ENCODE measurements at places on chromosomes 16 and 17. TPM values are rescaled to one million over a fixed set of nuclear protein-coding genes. Genes with fewer than 3 reads are reported as not detected.

Gene RPS6KB1
- polyA plus RNA-seq, result 20.0 TPM

Gene LRRC45
- polyA plus RNA-seq, result 1.3 TPM

Gene TBX6
- 0.38 TPM for polyA plus RNA-seq

Gene COPZ2
- polyA plus RNA-seq, result 0.81 TPM

Gene MATCAP1
- polyA plus RNA-seq, result 0.40 TPM

Gene TPSG1
- polyA plus RNA-seq, result not detected

Gene MFSD6L
- not detected for polyA plus RNA-seq

DNA sequence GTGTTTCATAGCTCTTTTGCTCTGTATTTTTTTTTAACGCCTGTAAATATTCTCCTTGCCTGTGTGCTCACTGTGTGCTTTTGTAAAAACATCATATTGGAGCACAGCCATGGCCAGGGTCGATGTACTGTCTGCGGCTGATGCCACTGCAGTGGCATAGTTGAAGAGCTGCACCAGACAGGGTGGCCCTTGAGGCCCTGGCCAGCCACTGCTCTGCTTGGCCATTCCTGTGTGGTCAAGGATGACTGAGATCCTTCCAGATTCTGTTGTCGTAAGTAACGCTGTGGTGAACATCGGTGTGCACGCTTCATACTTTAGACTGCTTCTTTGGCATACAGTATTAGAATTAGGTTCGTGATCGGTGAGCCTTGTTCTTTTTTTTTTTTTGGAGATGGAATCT, 14.6 kb downstream of the CRAMP1 start:
- H3K27me3 ChIP-seq, result no peaks in the 10 kb centered on the region
- no peak overlapping the region for H3K27ac ChIP-seq
- peaks cover 17% of the 10 kb centered on the region for H3K4me1 ChIP-seq
- no peak overlapping the region for H3K4me3 ChIP-seq
- H3K36me3 ChIP-seq, result peaks cover 7% of the 10 kb centered on the region

GRCh38 chr16:4679156-4679849, 14.1 kb upstream of the NUDT16L1 start:
- H3K27ac ChIP-seq, result peak overlapping the region; percentile 20
- no peak overlapping the region for H3K4me3 ChIP-seq

- H3K4me1 ChIP-seq, result peaks cover 5% of the 10 kb centered on the region
- no peak for DNase-seq
- no peaks in the 10 kb centered on the region for H3K36me3 ChIP-seq
- H3K27ac ChIP-seq, result no peak overlapping the region
- peaks cover 5% of the 10 kb centered on the region for H3K27me3 ChIP-seq
- no peak overlapping the region for H3K4me3 ChIP-seq
Observed at GRCh38 chr16:49409121-49409520, 35.5 kb downstream of the C16orf78 start.

DNA sequence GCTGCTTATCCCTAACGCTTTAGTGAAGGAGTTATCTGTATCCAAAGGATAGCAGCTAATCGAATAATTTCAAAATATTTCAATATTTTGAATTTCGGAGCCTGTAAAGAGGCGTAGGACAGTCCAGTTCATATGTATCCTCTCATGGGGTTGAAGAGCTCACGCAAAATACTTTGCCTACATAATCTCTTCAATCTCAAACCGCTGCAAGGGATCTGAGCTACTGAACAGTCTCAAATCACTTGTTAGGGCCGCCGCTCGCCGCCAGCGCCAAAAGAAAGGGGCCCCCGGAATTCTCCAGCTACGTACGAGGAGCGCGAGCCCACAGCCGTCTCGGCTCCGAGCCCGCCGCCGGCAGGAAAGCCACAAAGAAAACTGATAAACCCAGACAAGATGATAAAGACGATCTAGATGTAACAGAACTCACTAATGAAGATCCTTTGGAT, 601 bp upstream of the RFWD3 start:
- peaks cover 16% of the 10 kb centered on the region for H3K36me3 ChIP-seq
- H3K27ac ChIP-seq, result peak overlapping the region; percentile 98
- H3K27me3 ChIP-seq, result no peaks in the 10 kb centered on the region
- H3K4me1 ChIP-seq, result peaks cover 28% of the 10 kb centered on the region
- peak; percentile 12 for DNase-seq

DNA sequence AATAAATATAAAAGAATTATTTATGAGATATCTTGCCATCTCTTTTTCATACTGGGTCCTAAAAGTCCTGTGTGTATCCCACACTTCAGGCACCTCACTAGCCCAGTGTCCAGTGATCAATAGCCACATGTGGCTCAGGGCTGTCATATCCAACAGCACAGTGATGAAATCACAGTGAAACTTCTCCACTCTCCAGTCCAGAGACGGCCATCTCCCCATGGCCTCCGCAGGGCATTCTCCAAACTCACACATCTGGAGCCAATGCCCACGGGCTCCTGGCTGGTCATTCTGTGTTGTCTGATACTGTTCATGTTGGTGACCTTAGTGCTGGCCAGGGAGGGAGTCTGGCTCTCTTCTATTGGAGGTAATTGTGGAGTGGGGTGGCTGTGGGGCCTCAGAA, 125.2 kb upstream of the SDK2 start:
- no peak overlapping the region for H3K27ac ChIP-seq
- no peaks in the 10 kb centered on the region for H3K36me3 ChIP-seq
- no peak overlapping the region for H3K4me3 ChIP-seq
- no peaks in the 10 kb centered on the region for H3K4me1 ChIP-seq
- no peak for DNase-seq

- H3K27ac ChIP-seq, result no peak overlapping the region
- H3K36me3 ChIP-seq, result peaks cover 4% of the 10 kb centered on the region
- DNase-seq, result no peak
Observed at GRCh38 chr17:76783146-76783545, 45.2 kb downstream of the MFSD11 start.

DNA sequence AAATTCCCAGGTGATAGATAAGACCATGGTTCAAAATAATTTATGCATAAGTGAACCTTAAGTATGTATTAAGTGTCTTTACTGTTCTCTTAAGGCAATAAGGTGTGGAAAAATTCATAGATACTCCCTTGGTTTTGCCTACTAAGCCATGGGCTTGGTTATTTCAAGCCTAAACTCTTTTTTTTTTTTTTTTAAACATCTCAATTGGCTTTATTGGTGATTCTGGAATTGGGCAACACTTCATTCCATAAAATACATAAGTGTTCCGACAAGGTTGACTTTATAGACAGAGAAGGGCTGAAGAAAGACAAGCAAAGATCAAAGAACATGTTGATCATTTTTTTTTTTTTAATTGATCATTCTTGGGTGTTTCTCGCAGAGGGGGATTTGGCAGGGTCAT, 73.5 kb downstream of the ESRP2 start:
- no peak for DNase-seq
- H3K4me1 ChIP-seq, result peaks cover 4% of the 10 kb centered on the region
- peaks cover 14% of the 10 kb centered on the region for H3K36me3 ChIP-seq
- H3K4me3 ChIP-seq, result no peak overlapping the region
- peak overlapping the region; percentile 11 for H3K27ac ChIP-seq

GRCh38 chr16:21192991-21193390, 18.4 kb downstream of the ZP2 start:
- no peak overlapping the region for H3K4me3 ChIP-seq
- H3K27me3 ChIP-seq, result peaks cover 8% of the 10 kb centered on the region
- no peak overlapping the region for H3K27ac ChIP-seq
- H3K36me3 ChIP-seq, result no peaks in the 10 kb centered on the region
- DNase-seq, result no peak
- H3K4me1 ChIP-seq, result peaks cover 16% of the 10 kb centered on the region

GRCh38 chr17:45334701-45335677, 18.2 kb upstream of the MAP3K14 start:
- peak overlapping the region; percentile 6 for H3K27ac ChIP-seq
- peak overlapping the region; percentile 17 for H3K4me3 ChIP-seq
- no peaks in the 10 kb centered on the region for H3K36me3 ChIP-seq
- no peaks in the 10 kb centered on the region for H3K27me3 ChIP-seq

DNA sequence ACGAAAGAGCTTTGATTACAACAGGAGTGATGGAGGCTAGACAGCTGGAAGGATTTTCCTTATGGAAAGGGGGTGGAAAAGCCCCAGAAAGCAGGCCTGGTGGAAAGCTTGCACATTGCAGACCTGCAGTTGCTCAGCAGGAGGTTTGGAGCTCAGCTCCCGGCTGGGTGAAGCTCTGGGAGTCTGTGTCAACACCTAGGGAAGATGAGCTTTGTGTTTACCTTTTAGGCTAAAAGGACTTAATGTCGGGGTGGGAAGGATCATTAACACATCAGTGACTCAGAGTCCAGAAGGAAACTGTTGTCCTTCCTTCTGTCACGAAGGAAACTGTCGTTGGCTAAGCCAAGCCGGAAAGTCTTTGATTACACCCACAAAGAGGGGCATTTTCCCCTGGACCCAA, 48.2 kb downstream of the RAP1GAP2 start:
- no peaks in the 10 kb centered on the region for H3K36me3 ChIP-seq
- no peak for DNase-seq
- no peak overlapping the region for H3K27ac ChIP-seq
- H3K4me1 ChIP-seq, result peaks cover 22% of the 10 kb centered on the region
- H3K27me3 ChIP-seq, result peaks cover 22% of the 10 kb centered on the region

GRCh38 chr16:88703486-88704309, 2.5 kb downstream of the RNF166 start:
- H3K4me3 ChIP-seq, result peak overlapping the region; percentile 96
- no peaks in the 10 kb centered on the region for H3K27me3 ChIP-seq
- peaks cover 69% of the 10 kb centered on the region for H3K4me1 ChIP-seq

DNA sequence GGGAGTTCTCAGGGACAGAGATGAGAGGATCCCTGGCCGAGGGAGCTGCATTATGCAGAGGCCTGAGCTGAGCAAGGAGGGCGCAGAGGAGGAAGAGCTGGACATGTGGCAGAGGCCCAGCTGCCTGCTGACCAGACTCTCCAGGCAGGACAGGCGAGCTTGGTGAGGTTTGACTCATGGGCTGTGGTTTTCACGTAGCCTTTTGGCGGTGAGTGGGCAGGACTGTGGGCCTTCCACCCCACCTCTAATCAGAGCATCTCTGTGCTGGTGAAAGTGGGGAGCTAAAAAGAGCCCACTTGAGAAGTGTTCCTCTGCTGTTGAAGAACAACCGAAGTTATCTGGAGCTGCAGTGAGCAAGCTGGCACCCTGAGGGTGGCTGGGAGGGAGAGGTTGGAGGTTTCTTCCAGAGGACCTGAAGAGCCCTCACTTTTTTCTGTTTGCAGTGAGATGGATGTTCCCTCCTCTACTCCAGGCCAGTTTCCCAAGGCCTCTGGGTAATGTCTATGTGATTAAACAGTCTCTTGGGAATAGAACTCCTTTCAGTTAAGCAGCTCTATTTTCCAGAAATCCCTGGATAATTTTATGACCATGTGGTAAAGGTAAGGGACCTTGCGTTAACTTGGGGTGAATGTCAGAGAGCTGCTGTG, 11.9 kb downstream of the EPN2 start:
- no peak overlapping the region for H3K4me3 ChIP-seq
- peaks cover 4% of the 10 kb centered on the region for H3K27me3 ChIP-seq
- peak overlapping the region; percentile 12 for H3K27ac ChIP-seq
- no peaks in the 10 kb centered on the region for H3K36me3 ChIP-seq

- H3K4me1 ChIP-seq, result peaks cover 21% of the 10 kb centered on the region
- H3K36me3 ChIP-seq, result no peaks in the 10 kb centered on the region
- peaks cover 45% of the 10 kb centered on the region for H3K27me3 ChIP-seq
- no peak overlapping the region for H3K4me3 ChIP-seq
- DNase-seq, result no peak
- no peak overlapping the region for H3K27ac ChIP-seq
Observed at GRCh38 chr17:6494239-6494941, 50.1 kb downstream of the PIMREG start.

- H3K4me3 ChIP-seq, result no peak overlapping the region
- no peaks in the 10 kb centered on the region for H3K27me3 ChIP-seq
- DNase-seq, result no peak
- H3K27ac ChIP-seq, result no peak overlapping the region
Observed at GRCh38 chr17:50778471-50778870, 11.2 kb upstream of the ANKRD40CL start.

DNA sequence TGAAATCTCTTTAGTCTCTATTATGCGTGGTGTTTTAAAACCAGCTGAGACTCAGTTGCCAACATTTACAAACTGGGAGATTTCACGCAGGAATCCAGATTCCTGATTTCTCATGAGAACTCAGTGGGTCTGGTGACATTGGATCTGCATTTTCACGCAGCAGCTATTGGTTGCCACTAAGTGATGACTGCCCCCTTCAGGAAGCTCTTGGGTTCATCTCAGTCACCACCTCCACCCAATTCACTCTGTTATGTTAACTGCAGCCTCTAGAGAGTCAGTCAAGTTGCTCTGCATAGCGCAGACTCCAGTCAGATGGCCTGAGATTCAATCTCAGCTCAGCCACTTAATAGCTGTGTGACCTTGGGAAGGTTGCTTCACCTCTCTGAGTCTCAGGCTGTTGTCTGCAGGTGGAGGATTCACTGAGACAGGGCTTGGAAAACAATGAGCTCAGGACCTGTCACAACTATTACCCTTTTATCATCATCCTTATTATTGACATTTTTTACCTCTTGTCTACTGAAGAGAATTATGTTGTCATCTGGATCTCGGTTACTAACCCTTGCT, 6.4 kb downstream of the SHISA9 start:
- no peak overlapping the region for H3K27ac ChIP-seq
- no peak for DNase-seq
- no peaks in the 10 kb centered on the region for H3K4me1 ChIP-seq
- H3K27me3 ChIP-seq, result peaks cover 50% of the 10 kb centered on the region
- no peak overlapping the region for H3K4me3 ChIP-seq

- peaks cover 68% of the 10 kb centered on the region for H3K27me3 ChIP-seq
- H3K4me3 ChIP-seq, result no peak overlapping the region
- no peak for DNase-seq
- no peaks in the 10 kb centered on the region for H3K4me1 ChIP-seq
- H3K27ac ChIP-seq, result no peak overlapping the region
Observed at GRCh38 chr16:71297341-71297634, 8.1 kb upstream of the CMTR2 start.

DNA sequence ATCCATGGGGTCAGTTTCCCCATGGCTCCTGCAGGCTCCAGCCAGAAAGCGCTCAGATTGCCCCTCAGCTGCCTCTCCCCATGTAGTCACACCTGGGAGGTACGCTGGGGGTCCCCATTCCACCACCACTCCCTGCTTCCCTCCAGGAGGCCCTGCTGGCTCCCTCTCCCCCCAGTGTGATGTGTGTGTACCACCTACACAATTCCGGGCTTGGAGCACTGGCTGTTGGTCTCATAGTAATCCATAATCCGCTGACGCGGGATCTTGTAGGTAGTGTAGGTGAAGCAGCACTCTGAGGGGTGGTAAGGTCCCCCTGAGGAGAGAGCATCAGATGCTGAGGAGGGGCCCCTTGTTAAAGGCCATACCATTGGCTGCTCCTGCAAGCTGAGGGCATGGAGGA, 2.4 kb downstream of the CCL14 start:
- H3K27ac ChIP-seq, result no peak overlapping the region
- DNase-seq, result no peak
- H3K27me3 ChIP-seq, result peaks cover 11% of the 10 kb centered on the region

- H3K4me1 ChIP-seq, result peaks cover 48% of the 10 kb centered on the region
- H3K27me3 ChIP-seq, result no peaks in the 10 kb centered on the region
- H3K27ac ChIP-seq, result peak overlapping the region; percentile 99
- peak; percentile 76 for DNase-seq
- H3K36me3 ChIP-seq, result no peaks in the 10 kb centered on the region
- H3K4me3 ChIP-seq, result peak overlapping the region; percentile 96
Observed at GRCh38 chr16:85554889-85555718, 58.0 kb upstream of the GSE1 start.

All from naive B cell (primary cell).